ENCODE measurements at places on chromosomes 11 and 22. TPM values are rescaled to one million over a fixed set of nuclear protein-coding genes. Genes with fewer than 3 reads are reported as not detected.

Gene TPH1
- total RNA-seq = 0.11 TPM

Gene TTLL1
- total RNA-seq = 6.2 TPM

DNA sequence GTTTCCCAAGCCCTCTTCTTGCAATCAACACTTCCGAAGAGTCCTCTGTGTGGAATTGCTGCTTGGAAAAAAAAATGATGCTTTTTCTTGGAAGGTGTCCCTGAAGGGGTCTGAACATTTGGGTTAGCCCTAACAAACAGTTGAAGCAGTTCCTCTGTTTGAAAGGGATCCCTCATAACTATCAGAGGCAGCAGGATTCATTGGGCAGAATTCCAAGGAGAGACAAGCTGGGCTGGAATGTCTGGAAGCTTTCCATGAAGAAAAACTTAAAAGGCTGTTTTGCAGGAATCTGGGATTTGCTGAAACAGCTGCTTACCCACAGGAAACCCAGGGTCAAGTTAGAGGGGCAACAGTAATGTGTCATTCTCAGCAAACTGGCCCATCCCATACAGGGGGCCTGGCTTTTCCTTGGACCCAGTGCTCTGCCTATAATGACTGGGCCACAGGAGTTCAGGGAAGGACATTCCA, 3.1 kb downstream of the CSNK2A3 start:
- DNase-seq = no peak

DNA sequence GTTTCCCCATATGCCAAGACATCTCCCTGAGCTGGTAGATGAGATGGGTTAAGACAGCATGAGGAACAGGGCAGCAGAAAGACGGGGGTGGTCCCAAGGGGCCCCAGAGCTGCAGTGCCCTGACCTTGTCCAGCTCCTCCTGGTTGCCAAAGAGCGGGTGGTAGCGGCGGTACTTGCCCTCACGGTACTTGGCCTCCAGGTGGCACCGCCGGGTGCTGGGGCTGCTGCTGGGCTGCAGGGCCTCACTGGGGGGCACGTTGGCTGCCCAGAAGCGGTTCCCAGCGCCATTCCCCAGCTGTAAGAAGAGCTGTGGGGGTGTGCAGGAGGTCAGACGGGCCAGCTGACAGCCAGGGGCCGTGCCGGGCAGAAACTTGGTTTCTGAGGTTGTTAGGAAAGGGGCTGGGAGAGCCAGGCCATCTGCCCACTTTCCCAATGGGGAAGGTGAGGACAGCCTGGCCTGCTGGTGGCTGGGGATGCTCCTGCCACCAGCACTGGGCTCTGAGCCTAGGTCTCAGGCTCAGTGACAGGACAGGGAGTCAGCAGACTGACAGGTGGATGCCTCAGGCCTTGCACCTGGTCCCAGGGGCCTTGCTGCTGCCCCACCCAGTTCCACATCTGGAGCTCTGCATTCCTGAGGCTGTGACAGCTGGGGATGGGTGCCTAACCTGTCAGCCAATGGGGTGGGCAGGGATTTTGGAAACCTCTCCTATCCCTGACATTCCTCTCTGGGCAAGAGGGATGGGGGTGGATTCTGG, 30.0 kb upstream of the PDE2A start:
- no peak for DNase-seq

- no peak for DNase-seq
Observed at GRCh38 chr11:64251016-64251752, at the start of gene PLCB3. TSS of gene PLCB3 (plus strand) at chr11:64251530. CDS start at chr11:64251650, 120 bp downstream.

DNA sequence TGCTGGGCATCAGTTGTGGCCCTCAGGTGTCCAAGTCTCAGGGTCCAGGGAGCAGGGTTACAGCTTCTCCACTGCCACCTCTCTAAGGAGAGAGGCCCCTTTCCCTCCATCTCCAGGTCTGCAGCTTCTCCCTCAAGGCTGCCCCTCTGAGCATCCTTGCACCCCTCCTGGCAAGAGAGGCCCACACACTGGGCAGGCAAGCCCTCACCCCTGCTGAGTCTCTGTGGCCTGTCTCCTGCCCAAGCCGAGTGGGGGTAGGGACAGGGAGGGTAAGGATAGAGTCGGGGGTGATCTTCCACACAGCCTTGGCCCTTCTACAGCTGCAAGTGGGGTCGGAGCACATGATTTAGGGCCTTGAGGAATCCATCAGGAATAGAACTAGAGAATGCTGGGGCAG, 76.6 kb downstream of the ST3GAL4 start:
- no peak for DNase-seq

DNA sequence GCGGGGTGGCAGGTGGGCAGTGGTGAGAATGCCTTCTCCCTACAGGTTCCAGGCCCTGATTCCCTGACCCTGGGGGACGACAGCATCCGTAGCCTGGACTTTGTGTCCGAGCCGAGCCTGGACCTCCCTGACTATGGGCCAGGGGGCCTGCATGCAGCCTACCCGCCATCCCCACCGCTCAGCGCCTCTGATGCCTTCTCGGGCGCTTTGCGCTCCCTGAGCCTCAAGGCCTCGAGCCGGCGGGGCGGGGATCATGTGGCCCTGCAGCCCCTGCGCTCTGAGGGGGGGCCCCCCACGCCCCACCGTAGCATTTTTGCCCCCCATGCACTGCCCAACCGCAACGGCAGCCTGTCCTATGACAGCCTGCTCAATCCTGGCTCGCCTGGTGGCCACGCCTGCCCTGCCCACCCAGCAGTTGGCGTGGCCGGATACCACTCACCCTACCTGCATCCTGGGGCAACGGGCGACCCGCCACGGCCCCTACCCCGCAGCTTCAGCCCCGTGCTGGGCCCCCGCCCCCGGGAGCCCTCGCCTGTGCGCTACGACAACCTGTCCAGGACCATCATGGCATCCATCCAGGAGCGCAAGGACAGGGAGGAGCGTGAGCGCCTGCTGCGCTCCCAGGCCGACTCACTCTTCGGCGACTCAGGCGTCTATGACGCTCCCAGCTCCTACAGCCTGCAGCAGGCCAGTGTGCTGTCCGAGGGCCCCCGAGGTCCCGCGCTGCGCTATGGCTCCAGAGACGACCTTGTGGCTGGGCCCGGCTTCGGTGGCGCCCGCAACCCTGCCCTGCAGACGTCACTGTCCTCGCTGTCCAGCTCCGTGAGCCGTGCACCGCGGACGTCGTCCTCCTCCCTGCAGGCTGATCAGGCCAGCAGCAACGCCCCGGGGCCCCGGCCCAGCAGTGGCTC, 7.9 kb downstream of the CCDC188 start:
- no peak for DNase-seq

DNA sequence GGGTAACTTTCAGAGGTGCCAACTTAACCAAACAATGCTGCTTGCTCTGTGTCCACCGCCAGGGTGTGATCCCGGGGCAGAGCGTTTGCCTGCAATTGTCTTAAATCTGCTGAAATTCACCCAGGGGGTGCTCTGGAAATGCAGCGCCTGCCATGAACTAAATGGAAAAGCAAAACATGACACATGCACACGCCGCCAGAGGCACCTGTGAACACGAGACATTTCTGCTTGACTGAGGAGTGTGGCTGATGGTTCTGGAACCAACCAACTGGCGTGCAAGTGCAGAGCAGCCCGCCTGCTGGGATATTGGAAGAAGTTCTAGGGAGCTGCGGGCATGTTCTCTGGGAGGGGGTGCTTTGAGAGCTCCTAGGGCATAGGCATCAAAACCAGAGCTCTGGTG, 30.4 kb downstream of the DSCAML1 start:
- no peak for DNase-seq

DNA sequence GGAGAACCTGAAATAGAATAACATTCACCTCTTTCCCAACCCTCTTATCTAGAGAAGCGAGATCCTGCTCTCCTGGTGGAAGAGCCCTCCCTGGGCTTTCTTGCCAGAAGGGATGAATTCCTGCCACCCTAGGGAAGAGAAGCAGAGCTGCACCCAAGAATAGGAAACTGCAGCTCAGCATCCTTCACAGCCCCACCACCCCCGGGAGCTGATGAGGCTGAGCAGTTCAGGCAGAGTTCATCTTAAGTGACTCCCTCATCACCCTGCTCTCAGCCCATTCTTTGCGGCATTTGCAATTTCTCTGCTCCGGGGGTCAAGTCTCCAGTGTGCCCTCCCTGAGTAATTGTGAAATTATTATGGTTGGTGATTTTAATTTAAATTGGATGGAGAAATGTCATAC, 514.9 kb downstream of the BUD13 start:
- no peak for DNase-seq

- DNase-seq = no peak
Observed at GRCh38 chr11:6572215-6572614, 31.2 kb downstream of the RRP8 start.

- DNase-seq = no peak
Observed at GRCh38 chr11:30729187-30729713, 143.1 kb upstream of the MPPED2 start.

GRCh38 chr11:61834278-61835048, 6.4 kb downstream of the FADS2 start:
- no peak for DNase-seq

DNA sequence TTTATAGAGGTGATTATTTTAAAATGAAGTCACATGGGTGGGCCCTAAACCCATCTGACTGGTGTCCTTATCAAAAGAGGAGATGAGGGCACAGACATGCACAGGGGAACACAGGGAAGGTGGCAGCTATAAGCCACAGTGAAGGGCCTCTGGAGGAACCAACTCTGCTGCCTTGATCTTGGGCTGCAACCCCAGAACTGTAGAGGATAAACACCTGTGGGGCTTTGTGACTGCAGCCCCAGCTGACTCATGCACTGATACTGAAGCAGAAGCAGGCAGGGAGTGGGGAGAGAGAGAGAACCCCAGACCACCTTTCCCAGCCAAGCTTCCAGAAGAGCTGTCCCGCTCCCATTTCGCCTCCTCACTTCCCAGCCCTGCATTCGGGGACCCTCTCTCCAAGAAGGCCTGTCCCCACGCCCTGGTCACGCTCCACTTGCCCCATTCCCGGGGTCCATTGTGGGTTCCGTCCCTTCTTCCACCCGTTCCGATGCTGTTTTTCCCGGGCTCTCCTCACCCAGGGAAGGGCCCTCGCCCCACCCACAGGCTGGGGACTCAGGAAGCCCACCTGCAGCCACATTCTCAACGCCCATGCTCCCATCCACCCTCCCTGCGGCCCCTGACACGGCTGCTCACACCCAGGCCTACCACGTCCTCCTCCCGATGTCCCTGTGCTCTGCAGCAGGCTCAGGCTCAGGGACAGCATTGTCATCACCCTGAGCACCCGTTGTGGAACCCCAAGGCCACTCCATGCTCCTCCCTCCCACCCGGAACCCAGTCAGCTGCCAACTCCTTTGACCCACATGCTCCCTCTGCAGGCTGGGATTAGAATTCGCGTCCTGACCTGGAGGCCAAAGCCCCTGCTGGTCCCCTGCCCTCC, 90.8 kb upstream of the SHANK2 start:
- DNase-seq = peak; percentile 89
